ENCODE measurements at places on chromosomes 1 and 21. TPM values are rescaled to one million over a fixed set of nuclear protein-coding genes. Genes with fewer than 3 reads are reported as not detected.

B3GALT2 gene
- 0.15 TPM for total RNA-seq

APCS gene
- 0.42 TPM for total RNA-seq

- no peaks in the 10 kb centered on the region for H3K4me1 ChIP-seq
- no peak for DNase-seq
- H3K36me3 ChIP-seq, result no peaks in the 10 kb centered on the region
- no peak overlapping the region for H3K27ac ChIP-seq
- H3K27me3 ChIP-seq, result no peaks in the 10 kb centered on the region
Measured at GRCh38 chr21:45940621-45941337, 40.8 kb upstream of the COL6A1 start.

DNA sequence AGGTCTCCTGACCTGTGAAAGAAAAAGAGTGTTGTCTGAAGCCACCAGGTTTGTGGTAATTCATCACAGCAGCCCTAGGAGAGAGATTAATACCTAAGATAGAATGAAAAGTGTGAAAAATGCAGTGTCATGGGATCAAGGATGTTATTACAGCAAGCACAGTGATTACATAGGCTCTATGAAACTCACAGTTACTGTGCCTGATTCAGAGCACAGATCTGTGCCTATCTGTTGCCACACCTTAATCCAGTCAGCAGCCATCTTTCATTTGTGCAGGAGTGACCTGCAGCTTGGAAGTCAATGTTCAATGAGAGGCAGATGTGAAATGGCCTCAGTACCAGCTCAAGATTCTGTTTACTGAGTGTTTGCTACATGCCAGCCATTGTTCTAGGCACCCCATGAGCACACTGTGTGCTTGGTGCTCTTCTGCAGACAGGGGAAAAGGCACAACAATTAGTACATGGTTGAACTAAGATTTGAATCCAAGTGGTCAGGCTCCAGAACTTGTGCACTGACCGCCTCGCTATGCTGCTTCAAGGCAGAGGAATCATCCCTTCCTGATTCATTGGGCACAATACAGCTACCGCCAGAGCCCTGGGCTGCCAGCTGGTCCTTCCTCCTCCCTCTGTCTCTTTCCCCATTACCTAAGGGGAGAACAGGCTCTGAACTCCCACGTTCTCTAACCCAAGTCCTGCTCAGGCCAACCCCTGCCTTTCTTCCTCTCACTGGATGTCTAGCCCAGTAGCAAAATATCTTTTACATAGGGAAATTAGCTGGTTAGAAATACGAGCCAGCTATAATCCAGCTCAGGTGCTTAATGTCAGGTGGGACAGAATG lies 56.3 kb upstream of the NEK2 start:
- H3K27ac ChIP-seq, result no peak overlapping the region
- H3K27me3 ChIP-seq, result no peaks in the 10 kb centered on the region
- H3K4me3 ChIP-seq, result no peak overlapping the region

GRCh38 chr1:109314795-109315194 lies 8.0 kb upstream of the MYBPHL start:
- H3K4me1 ChIP-seq, result no peaks in the 10 kb centered on the region
- H3K27me3 ChIP-seq, result no peaks in the 10 kb centered on the region
- no peak overlapping the region for H3K4me3 ChIP-seq
- H3K27ac ChIP-seq, result no peak overlapping the region

Data from HCT116 (cell line).